ENCODE measurements at places on chromosomes 2 and 18.
A peak's percentile ranks its signal among the peaks of the same experiment; 100 is the strongest.

DNA sequence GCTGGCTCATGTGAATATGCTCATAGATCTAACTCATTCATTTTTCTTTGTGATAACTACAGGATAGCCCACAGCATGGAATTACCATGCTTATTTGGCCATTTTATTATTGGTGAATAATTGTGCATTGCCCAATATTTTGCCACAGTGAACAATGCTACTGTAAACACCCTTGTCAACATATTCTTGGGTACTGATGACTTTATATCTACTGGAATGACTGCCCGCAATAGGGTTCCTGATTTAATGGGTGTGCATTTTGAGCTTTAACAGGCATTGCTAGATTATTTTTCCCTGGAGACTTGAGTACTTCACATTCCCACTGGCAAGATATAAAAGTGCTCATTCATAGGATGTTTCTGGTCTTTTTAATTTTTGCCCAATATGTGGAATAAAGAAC lies 42.7 kb upstream of the EVA1A start:
- no peak for DNase-seq

GRCh38 chr18:9960258-9960904 lies 46.6 kb downstream of the VAPA start:
- no peak for DNase-seq

GRCh38 chr2:235538144-235538639 lies 44.3 kb downstream of the AGAP1 start:
- no peak for DNase-seq

- no peak for DNase-seq
These were observed 423.6 kb upstream of the CHST9 start for GRCh38 chr18:27608742-27609141.

DNA sequence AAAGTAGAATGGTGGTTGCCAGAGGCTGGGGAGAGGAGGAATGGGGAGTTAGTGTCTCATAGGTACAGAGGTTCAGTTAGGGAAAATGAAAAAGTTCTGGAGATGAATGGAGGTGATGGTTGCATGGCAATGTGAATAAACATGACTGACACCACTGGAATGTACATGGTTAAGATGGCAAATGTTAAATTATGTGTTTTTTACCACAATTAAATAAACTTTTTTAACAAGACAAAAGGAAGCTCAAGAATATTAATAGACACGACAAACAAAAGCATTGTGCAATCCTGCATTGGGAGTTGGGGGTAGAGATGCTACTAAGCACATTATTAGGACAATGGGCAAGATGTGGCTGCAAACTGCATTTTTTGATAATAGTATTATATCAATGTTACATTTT lies 147.7 kb downstream of the TWIST2 start:
- no peak for DNase-seq

GRCh38 chr2:232693344-232693743 lies 3.8 kb upstream of the GIGYF2 start:
- DNase-seq: no peak

DNA sequence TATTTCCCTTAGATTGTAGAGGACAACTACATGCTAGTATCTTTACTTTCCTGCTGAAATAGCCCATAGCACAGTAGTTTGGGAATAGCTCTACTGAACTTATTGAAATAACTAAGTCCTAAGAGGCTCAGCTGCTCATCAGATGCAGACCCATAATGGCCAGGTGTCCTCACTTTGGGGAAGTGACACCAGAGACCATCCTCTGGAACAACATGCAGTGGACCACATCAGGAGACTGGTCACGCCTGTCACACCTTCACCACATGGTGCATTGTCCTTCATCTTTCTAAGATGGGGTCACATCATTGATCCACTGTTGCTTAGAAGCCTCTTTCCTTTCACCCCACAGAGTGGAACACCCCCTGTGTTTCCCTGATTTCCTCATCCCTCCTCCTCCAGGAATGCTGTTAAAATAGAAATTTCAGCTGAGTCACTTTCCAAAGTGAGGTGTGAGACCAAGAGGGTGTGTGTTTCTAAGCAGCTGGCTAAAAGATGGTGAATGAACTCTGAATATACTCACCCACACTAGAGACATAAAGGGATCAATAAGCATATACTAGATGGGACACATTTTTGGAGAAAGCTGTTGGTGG lies 215.2 kb upstream of the LRRTM1 start:
- DNase-seq: no peak

DNA sequence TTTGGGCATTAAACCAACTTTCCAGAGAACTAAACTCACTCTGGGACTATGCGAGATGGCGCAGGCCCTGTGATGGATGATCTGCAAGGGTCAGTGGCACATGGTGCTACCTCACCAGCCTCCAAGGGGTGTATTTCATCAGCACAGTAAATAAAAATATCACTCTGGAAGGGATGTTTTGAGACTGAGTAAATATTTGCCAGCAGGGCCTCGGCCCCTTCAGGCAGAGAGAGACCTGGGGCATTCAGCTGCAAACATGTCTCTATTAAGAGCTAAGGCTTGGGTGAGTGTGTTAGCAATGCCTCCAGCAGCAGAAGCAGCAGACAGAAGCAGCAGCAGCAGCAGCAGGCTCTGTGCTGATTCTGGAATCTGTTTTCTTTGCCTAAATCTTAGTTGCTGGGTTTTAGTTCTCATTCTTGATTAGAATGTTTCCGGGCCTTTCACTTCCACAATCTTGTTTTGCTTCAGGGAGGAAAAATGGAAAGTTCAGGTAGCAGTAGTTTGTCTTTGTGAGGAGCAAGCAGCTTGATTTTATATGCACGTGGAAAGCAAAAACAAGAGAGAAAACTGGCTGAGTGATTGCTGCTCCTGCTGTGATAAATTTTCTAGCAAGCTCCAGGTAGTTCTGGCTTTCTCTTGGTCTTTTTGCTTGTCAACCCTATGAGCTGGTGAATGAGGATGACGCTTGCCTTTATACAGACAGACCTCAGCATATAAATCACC lies 18.6 kb downstream of the ADCYAP1 start:
- DNase-seq: no peak

DNA sequence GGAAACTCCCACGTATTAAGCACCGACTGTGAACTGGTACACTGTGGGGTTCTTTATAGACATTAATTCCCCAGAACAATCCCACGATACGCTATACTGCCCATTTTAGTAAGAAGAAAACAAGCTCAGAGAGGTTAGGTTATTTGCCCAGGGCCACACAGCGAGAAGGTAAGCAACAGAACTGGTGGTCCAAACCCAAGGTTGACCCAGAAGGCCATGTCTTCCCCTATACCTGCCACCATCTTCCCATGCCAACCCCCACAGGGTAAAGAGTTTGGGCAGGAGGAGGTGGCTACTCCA lies 69.9 kb downstream of the MARCO start:
- DNase-seq: no peak

- no peak for DNase-seq
These were observed 153.1 kb upstream of the PKDCC start for GRCh38 chr2:41894563-41895333.

GRCh38 chr2:27729198-27729597 lies 42.3 kb upstream of the MRPL33 start:
- DNase-seq: no peak

GRCh38 chr2:222837643-222838056 lies 23.2 kb upstream of the ACSL3 start:
- no peak for DNase-seq

DNA sequence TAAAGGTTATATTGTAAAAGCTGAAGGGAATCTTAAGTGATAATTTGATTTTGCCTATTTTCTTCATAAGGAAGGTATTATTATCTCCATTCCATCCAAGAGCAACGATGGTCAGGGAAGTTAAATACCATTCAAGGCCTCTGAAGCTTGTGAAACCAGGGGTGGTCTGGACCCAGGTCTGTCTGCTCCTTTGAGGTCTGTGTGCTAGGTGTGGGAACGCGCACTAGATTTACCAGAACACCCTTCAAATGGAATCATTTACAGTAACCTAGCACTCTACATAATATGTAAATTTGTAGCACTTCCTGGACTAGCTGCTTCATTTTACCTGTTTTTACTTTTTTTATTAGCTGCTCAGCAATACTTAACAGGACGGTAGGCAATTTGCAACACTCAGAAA lies 6.4 kb upstream of the TRIB2 start:
- no peak for DNase-seq

DNA sequence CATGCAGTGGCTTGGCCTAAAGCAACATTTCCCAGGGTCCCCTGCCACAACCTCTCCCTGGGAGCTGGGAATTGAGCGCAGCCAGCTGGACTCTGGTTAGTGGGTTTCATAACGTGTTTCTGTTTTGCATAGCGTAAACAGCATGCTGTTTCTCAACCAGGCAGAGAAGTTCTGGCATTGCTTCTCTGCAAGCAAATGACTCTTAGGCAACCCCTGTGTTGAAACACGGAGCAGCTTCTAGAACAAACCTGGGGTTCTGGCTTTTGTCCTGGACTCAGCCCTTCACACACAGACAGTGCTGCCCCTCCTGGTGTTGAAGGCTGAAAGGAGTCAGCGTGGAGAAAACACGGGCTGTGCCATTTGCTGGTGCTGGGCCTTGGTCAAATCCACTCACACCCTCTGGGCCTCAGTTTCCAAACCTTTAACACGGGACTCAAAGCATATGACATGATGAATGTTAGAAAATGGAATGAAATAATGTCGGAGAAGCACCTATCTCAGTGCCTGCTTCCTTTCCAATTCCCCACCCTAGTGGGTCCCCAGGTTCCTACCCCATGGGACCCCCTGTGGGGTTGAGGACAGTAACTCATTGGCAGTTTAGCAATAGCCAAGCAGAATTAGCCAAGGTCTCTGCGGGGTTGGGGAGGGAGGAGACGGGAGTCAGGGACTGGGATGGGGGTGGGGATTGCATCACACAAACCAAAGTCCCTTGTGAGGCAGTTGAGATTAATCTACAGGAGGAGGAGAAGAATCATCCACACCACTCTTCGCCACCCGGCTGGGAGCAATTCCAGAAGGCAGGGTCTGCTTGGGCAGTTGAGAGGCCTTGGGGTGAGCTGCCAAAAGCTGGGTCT lies 30.2 kb upstream of the IL1R2 start:
- peak; percentile 98 for DNase-seq

- DNase-seq: no peak
These were observed 208.0 kb downstream of the GALR1 start for GRCh38 chr18:77457681-77458080.

DNA sequence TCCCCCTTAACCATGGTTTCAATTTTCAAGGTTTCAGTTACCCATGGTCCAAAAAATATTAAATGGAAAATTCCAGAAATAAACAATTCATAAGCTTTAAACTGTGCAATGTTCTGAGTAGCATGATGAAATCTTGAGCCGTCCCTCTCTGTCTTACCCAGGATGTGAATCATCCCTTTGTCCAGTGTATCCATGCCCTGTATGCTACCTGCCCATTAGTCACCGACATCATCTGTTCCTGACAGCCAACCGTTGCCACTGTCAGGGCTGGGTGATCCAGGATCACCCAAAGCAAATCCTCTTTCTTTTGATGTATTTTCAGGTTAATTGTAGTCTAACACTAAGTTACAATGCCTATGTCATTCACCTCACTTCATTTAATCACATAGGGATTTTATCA lies 15.7 kb upstream of the OLA1 start:
- DNase-seq: peak; percentile 76

DNA sequence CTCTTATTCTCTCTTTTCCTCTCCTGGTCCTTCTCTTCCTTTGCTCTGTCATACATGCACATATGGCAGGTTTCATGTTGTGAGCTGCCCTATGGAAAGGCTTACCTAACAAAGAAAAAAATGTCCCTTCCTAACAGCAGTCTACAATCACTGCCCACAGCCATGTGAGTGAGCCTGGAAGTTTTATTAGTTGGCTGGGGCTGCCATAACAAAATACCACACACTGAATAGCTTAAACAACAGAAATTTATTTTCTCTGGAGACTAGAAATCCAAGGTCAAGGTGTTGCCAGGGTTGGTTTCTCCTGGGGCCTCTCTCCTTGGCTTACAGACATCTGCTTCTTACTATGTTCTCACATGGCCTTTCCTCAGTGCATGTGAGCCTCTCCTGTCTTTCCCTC lies 142.1 kb downstream of the TRIB2 start:
- no peak for DNase-seq

DNA sequence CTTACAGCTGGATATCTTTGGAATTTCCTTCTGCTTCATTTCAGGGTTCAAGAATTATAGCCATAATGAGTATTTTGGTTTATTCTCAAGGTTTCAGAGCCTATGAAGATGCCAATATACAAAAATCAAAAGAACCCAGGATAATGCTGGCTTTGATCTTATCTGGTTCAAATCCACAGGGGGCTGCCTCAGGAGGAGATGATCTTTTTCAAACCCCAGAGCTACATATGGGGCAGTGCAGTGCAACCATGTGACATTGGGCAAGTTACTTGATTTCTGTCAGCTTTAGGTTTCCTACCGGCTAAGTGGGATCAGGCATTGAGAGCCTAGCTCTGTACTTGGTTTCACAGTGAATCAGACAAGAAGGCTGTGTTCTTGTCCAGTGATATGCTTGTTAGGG lies 23.0 kb upstream of the LYPD6B start:
- no peak for DNase-seq

- DNase-seq: no peak
These were observed 726 bp upstream of the CCDC88A start for GRCh38 chr2:55420439-55420725.

- no peak for DNase-seq
These were observed 342.8 kb downstream of the DYSF start for GRCh38 chr2:71796174-71796593.

GRCh38 chr18:71760541-71760940 lies 783.6 kb downstream of the CBLN2 start:
- DNase-seq: no peak

GRCh38 chr2:38095996-38096861 lies 20.3 kb upstream of the CYP1B1 start:
- DNase-seq: no peak

- no peak for DNase-seq
These were observed 102.4 kb upstream of the ZFP36L2 start for GRCh38 chr2:43328832-43329231.

DNA sequence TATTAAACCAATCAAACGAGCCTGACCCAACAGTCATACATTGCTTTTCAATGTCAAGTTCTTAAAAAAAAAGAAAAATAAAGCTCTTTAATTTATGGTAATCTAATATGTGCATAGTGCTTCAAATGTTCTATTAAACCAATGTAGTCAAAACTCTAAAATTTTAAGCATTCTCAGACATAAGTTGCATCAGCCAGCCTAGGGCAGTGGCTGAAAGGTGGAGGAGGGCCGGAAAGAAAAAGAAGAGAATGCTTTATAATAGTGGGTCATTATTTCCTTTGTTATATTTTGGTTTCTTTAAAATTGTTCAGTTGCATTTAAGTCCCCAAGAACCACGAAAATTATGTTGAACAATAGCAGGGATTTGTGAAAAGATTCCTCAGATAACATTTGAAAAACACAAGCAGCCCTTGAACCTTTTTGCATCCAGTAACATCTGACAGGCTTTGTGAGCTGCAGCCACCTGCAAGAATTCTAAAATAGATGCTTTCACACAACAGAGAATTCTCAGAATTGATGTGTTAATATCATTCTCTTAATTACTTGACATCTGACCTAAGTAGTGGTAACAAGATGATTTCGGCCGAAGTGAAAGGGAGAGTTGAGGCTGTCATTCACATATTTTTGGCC lies 252.1 kb downstream of the CDCA7 start:
- no peak for DNase-seq

GRCh38 chr2:10302479-10303180 lies at the start of gene HPCAL1:
Gene HPCAL1, plus strand, starts transcription at chr2:10302904. Its CDS starts 116,854 bp downstream, at chr2:10419758.
- peak; percentile 56 for DNase-seq

GRCh38 chr2:241584436-241584835 lies 25.9 kb downstream of the BOK start:
- DNase-seq: no peak

GRCh38 chr2:182977463-182977862 lies 60.8 kb downstream of the NCKAP1 start:
- DNase-seq: no peak

- peak; percentile 91 for DNase-seq
These were observed 42.6 kb upstream of the RAPGEF4 start for GRCh38 chr2:172693037-172693436.

GRCh38 chr2:12340164-12340563 lies 376.6 kb upstream of the TRIB2 start:
- no peak for DNase-seq

All from fibroblast of the conjunctiva (primary cell).